Right hindlimb (tissue), 1 donor: ENCODE measurements at places on chromosomes 13 and 19.

GRCh38 chr13:113428871-113429607 lies 24.2 kb downstream of the ADPRHL1 start:
- no peak for DNase-seq

GRCh38 chr13:99260216-99260615 lies 2.0 kb upstream of the GPR18 start:
- no peak for DNase-seq

- DNase-seq: no peak
Observed at GRCh38 chr19:21603431-21604231, 98.2 kb downstream of the ZNF429 start.

GRCh38 chr13:48594096-48594815 lies 59.5 kb upstream of the CYSLTR2 start:
- no peak for DNase-seq
